ENCODE measurements at places on chromosomes 7 and 10.
A peak's percentile ranks its signal among the peaks of the same experiment; 100 is the strongest.

DNA sequence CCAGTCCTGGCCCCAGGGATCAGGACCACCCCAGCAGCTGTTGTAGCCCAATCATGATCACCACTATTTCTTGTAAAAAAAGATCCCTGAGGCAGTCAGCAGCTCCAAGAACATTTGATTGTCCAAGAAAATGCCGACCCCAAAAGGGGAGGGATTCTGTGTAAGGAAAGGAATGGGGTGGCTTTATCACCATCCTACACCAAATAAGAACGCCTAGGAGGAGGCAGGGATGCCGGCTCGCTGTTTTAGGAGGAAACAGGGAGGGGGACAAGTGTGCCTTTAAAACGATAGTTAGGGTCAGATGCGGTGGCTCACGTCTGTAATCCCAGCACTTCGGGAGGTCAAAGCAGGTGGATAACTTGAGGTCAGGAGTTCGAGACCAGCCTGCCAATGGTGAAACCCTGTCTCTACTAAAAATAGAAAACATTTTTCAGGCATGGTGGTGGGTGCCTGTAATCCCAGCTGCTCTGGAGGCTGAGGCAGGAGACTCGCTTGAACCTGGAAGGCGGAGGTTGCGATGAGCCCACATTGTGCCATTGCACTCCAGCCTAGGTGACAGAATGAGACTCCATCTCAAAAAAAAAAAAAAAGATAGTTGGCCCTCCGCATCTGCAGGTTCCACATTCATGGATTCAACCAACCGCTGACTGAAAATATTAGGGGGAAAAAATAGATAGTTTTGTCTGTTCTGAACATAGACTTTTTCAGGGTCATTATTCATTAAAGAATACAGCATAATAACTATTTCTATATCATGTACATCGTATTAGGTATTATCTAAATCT is 63.6 kb downstream of the PDIA4 start:
- DNase-seq, result no peak

DNA sequence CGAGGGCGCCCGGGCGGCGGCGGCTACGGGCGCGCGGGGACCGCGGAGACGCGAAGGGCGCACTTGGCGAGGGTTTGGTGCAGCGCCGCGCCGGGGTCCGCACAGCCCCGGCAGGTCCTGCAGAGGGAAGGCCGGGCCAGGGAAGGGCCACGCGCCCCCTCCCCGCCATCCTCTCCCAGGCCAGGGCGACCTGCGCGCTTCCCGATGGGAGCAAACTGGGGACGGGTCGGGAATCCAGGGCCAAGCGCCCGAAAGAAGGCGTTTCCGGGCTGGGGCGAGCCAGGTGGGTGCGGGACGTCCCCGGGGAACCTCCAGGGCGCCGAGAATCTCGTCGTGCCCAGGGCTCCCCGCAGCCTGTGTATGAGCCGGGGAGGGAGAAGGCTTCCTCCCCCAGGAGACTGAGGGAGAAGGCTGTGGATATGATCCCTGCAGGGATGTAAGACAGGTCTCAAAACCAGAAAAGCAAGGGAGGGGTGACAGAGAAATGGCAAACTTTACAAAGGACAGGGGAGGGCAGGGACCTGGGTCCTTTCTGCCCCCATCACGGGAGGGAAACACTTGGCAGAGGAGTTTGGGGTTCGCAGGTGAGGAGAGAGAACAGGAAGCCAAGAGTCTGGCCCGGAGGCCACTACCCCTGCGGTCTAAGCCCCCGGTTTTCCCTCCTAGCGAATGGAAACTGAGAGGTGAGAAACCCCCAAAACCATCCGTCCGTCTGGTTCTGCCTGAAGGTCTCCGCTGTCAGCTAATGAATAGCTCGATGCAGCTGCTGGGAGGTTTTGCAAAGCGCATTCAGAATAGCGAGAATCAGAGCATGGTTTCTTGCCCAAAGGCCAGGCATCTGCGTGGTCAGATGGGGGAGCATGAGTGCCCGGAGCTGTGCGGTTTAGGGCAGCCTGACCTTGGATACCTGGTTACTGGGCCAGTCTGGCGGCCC is 674 bp downstream of the AMZ1 start:
- peak; percentile 84 for DNase-seq

- DNase-seq, result no peak
Observed at GRCh38 chr10:112209684-112210131, 26.1 kb upstream of the GPAM start.

GRCh38 chr7:131895541-131896164 is 339.2 kb upstream of the PODXL start:
- DNase-seq, result no peak

Data from GM12892 (cell line).